ENCODE measurements at places on chromosomes 5 and 9.

DNA sequence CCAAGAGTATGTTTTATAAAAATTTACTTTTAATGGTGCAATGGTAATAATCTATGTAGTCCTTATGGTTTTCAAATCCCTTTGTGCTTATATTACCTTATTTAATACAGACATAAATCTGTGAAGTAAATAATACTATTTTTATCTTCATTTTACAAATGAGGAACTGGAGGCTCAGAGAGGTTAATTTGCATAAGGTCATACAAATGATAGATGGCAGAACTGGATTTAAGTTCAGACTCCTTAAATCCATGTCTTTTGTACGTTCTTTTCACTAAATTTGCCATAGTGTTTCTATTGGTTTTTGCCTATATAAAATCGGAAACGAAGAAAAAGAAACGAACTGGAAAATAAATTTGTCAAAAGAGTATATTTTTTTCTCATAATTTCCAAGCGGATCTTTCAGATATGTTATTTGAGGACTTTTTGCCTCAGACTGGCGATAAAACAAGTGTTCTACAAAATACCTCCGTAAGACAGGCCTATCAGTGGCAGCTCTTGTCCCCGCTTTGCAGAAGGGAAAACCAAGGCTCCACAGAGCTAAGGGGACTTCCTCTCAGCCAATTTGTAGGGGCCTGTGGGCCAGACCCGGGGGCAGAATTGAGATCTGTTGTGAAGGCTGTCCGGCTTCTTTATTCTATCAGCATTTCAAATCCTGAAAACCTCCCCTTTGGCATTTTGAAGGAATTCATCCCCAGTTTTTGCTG, 1.1 kb upstream of the TNFAIP8 start:
- no peak for DNase-seq

DNA sequence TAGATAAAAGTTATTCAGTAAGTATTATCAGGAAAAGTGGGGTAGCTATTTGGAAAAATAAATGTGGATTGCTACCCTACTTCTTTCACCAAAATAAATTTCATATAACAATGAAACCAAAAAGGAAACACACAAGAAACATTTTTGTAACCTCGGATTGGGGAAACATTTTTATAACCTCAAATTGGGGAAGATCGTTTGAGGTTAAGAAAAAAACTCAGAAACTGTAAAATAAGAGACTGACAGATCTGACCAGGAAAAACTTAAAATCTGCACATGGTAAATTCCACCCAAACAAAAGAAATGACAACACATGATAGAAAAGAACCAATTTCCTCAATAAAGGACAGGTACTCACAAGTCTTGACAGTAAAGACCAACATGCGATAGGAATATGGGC, 13.5 kb downstream of the EFCAB9 start:
- no peak for DNase-seq

DNA sequence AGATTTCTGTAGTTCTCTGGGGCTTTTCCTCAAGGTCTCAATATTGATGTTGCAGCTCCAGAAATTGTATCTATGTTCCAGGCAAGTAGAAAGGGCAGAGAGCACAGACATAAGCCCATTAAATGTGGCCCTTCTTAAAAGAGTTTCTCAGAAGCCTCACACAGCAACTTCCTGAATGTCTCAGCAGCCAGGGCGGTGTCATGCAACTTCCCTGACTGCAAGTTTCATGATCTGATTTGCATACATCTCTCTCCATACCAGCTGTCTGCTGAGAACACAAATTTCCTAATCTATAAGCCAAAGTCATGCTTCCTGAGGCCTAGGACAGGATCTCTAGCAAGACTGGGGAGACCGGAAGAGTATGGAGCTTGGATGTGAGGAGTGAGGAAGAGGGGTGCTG, 13.0 kb downstream of the RGS7BP start:
- DNase-seq, result no peak

DNA sequence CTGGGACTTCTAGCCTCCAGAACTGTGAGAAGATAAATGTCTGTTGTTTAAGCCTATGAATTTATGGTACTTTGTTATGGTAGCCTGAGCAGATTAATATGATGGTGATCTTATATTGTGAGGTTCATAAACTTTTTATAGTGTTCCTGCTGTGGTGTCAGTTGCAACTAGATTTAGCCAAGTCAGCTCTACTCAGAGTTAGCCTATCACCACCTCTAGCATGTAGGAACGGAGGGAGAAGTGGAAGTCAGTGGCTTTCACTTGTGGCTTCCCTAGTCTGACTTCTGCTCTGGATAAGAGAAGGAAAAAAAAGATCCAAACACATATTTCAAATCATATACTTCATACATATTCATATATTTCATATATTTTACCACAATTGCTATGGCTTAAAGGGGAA, 6.6 kb downstream of the POC5 start:
- no peak for DNase-seq

- peak; percentile 80 for DNase-seq
Measured at GRCh38 chr9:113581865-113582697, 118.6 kb downstream of the RGS3 start.

DNA sequence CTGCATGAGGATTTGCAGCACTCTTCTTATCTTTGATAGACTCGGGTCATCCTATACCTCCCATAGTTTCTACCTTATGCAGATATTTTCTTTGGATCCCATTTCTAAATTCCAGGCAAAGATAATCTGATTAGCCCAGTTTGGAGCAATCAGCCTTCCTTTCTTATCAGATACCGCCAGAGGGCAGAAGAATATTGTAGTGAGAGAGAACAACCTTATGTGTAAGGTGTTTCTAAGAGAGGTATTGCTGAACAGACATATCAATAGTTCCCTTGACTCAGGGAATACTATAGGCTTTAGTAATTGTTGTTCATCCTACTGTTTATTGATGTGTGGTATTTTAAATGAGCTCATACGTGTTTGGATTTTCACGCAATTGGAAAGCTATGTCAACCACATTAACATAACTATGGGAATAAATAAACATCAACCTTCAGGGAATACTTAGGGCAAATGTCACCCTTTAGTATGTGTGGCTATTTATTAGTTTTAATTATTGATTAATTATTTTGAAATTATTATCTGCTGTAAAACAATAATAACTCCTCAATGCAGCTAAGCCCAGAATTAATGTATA, 1435.2 kb upstream of the CDH9 start:
- no peak for DNase-seq

GRCh38 chr5:153504726-153505125, 14.3 kb downstream of the GRIA1 start:
- DNase-seq, result no peak

GRCh38 chr9:71769175-71770161, 1.2 kb upstream of the CEMIP2 start:
- peak; percentile 64 for DNase-seq

GRCh38 chr9:32722704-32723103, 60.6 kb upstream of the TMEM215 start:
- no peak for DNase-seq

DNA sequence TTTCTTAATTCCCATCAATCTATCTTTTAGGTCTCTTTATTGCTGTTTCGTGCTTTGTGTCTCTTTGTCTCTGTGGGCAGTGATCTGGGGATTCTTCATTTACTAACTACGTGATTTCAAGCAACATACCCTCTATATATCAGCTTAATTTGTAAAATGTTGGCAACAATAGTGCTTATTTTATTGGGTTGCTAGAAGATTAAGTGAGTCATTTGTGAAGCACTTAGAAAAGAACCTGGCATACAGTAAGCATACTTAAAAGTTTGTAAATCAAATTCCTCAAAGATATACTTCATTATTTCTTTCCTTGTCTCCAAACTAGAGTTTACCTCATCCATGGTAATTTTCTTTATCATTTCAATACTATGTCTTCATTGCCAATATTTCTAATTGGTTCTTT, 669.7 kb downstream of the MAT2B start:
- DNase-seq, result no peak

- no peak for DNase-seq
Measured at GRCh38 chr9:7342229-7342628, 457.3 kb downstream of the DMAC1 start.

DNA sequence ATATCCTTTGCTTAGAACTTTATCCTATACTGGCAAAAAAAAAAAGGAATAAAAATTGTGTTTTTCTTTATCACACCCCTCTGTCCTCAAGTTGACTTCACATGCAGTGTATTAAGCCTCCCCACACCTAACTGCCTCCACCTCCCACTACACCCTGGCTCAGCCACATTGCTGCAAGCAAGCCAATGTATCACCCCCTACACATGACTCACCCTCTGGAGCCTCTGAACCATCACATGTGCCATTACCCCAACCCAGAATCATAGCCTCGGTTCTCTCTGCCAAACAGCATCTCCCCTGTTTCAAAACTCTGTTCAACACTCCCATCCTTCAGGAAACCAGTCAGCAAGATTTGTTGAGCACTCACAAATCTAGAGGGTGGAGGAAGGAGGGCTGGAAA, 209.0 kb downstream of the CWC27 start:
- no peak for DNase-seq

DNA sequence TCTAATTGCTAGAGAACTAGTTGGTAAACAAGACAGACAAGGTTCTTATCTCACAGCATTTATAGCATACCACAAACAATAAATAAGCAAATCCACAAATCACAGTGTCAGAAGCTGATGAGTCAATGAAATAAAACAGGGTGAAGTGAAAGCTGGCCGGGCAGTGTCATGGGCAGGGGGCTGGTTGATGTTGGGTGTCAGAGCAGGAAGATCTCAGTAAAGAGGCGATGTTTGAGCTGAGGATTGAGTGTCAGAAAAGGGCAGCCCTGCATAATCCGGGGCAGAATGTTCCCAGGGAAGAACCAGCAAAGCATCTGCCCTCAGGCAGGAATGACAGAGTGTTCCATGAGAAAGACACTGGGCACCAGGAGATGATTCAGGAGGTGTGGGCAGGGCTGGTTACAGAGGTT, 183.4 kb downstream of the GOLPH3 start:
- DNase-seq, result no peak

GRCh38 chr9:122860319-122861142, 32.1 kb upstream of the PDCL start:
- DNase-seq, result no peak

DNA sequence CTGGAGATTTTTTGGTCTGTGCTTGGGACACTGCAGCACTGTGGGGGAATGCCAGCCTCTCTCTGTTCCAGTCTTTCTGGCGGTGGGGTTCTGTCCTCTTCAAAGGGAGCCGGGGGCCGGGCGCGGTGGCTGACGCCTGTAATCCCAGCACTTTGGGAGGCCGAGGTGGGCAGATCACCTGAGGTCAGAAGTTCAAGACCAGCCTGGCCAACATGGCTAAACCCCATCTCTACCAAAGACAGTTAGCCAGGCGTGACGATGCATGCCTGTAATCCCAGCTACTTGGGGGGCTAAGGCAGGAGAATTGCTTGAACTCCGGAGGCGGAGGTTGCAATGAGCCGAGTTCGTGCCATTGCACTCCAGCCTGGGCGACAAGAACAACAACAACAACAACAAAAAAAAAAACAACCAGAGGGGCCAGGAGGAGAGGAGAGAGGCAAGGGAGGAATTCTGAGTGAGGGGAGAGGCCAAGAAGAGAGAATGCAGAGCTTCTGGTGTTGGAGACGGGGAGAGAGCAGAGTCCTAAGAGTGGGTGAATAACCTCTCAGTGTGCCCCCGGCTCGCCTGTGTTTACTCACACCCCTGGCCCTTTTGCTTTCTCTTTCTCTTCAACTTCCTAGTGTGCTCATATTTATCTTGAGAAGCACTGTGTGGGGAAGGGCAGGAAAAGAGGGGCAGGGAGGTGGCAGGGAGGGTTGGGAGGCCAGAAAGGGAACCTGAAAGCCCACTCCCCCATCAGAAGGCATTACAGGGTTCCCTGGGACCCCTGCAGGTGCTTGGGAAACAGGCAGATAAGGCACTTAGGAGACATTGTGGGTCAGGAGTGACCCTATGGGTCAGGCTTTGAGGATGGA, 3.2 kb upstream of the SET start:
- peak; percentile 30 for DNase-seq

DNA sequence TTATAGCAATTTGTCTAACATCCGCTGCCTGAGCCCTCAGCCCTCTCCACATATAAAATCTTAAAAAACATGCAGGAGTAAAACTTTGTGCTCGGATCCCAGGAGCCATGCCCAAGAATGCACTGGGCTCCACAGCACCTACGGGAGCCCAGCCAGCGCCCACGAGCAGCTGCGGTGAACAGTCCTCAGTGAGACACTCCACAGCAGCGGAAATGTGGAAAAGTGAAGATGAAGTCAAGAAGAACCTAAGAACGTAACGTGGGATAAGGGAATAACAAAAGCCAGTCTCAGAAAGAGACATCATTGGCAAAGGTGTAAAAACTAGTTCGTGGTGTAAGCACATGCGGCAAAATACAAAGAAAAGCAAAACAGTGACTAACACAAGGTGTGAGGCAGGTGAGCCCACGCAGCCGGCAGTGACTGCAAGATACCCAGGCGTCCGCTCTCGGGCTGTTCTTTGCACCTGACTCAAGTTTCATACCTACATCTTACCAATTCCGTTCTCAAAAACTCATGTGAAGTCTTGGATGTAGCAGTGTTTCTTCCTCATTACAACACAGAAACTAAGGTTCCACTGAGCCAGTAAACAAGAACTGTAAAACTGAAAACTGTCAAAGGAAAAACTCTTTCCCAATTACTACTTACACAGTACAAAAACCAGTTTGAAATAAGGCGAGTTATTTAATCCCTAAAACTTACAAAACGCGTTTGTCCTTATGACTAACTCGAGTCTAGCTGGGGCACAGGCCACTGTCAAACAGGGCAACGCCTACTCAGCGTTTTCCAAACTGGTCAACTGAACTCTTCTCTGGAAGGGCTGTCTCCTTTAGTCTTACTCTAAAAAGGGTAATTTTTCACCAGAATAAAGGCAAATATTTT, 1.7 kb downstream of the CAMSAP1 start:
- peak; percentile 81 for DNase-seq

- DNase-seq, result no peak
Measured at GRCh38 chr9:78777747-78778146, 480.8 kb downstream of the PSAT1 start.

GRCh38 chr9:35705836-35706430, 16.2 kb upstream of the TPM2 start:
- no peak for DNase-seq
